ENCODE measurements at places on chromosomes 12 and 14.

DNA sequence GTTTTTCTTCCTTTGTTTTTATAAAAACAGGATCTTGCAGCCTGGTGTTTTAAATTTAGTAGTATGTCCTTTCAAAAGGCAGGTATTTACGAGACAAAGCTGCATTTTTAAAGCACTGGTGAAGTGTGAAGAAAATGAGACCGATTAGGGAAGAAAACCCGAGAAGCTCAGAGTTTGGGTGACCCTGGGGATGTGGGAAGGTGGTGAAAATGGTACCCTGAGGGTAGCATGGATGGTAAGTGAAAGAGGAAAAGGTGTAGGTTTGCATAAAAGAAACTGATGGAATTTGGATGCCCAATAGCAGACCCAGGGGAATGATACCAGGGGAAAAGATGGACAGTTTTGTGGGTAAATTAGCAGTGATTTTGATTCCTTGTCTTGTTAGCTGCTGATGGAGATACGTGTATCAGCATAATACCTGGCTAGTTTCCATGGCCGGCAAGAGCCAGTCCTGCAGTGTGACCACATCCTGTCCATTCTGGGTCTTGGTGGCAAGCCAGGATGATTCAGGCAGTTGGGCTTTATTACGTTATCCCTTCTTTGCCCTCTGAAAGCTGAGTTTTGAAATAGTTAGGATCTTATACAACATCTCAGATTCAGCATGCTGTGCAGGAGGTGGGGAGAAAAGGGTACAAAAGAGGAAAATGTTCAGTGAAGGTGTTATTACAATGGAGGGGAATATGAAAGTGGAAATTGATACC lies 8.9 kb downstream of the BICD1 start:
- no peak overlapping the region for H3K4me3 ChIP-seq
- no peaks in the 10 kb centered on the region for H3K36me3 ChIP-seq
- H3K27me3 ChIP-seq = no peaks in the 10 kb centered on the region
- peak; percentile 95 for DNase-seq

- no peaks in the 10 kb centered on the region for H3K27me3 ChIP-seq
- H3K4me1 ChIP-seq = peaks cover 20% of the 10 kb centered on the region
- no peaks in the 10 kb centered on the region for H3K36me3 ChIP-seq
- no peak for DNase-seq
- H3K4me3 ChIP-seq = no peak overlapping the region
Observed at GRCh38 chr12:67748743-67749040, 100.1 kb downstream of the DYRK2 start.

- peaks cover 60% of the 10 kb centered on the region for H3K4me1 ChIP-seq
- no peak overlapping the region for H3K4me3 ChIP-seq
- H3K36me3 ChIP-seq = peaks cover 67% of the 10 kb centered on the region
- H3K27ac ChIP-seq = no peak overlapping the region
- H3K27me3 ChIP-seq = no peaks in the 10 kb centered on the region
Observed at GRCh38 chr14:103697603-103698379, 17.5 kb downstream of the XRCC3 start.

- peaks cover 42% of the 10 kb centered on the region for H3K36me3 ChIP-seq
- H3K4me1 ChIP-seq = no peaks in the 10 kb centered on the region
- peak overlapping the region; percentile 97 for H3K27ac ChIP-seq
- H3K4me3 ChIP-seq = peak overlapping the region; percentile 93
- no peaks in the 10 kb centered on the region for H3K27me3 ChIP-seq
Observed at GRCh38 chr12:57522887-57523705, 472 bp downstream of the MBD6 start.

DNA sequence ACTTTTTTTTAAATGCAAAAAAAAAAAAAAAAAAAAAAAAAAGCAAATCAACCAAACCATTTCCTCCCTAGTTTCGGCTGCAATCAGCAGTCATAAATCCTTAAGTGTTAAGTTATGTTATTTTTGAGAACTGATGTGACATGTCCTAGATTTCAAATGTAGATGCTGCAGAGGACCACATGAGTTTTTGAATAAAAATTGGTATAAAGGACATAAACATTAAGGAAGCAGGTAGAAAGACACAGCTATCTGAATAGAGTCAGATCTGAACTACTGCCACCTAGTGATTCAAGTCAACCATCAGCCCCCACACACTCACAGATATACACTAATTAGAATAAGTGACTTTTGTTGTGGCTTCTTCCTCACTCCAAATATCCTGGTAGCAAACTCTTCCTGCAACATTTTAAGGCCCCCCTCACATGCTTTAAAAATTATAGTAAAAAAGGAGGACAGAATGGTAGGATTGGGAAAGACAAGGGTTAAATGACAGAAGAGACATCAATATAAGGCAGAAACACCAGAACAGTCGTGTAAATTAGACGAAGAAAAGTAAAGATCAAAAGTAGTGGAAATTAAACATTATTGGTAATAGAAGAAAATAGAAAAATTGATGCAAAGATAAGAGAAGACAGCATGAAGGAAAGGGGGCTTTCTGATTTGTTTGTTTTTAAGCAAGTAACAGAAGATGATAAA lies 394.5 kb upstream of the ATP2B1 start:
- DNase-seq = no peak
- no peak overlapping the region for H3K27ac ChIP-seq
- H3K27me3 ChIP-seq = no peaks in the 10 kb centered on the region
- H3K4me1 ChIP-seq = no peaks in the 10 kb centered on the region

- H3K4me1 ChIP-seq = no peaks in the 10 kb centered on the region
- H3K27ac ChIP-seq = no peak overlapping the region
- no peaks in the 10 kb centered on the region for H3K36me3 ChIP-seq
- no peak for DNase-seq
- H3K27me3 ChIP-seq = no peaks in the 10 kb centered on the region
- H3K4me3 ChIP-seq = no peak overlapping the region
Observed at GRCh38 chr14:37363661-37364060, 165.9 kb downstream of the MIPOL1 start.

DNA sequence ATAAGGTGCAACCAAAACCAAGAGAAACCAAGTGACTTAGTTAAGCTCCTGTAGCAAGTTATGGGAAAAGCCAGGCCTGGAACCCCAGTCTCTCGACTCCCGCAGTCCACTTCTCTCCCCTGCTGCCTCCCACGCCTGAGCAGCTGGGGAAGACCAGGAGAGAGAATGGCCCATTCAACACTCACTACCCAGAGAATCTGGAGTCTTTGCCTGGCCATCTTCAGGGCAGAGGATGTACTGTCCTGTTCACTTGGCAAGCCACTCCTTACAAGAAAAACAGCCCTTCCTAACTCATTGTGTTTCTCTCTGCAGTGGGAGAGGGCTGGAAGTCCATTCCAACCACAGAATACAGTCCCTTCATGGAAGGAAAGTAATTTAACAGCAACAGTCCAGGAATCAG lies 1.8 kb downstream of the PITPNM2 start:
- H3K4me3 ChIP-seq = no peak overlapping the region
- no peaks in the 10 kb centered on the region for H3K27me3 ChIP-seq
- no peaks in the 10 kb centered on the region for H3K36me3 ChIP-seq
- no peak for DNase-seq
- peaks cover 31% of the 10 kb centered on the region for H3K4me1 ChIP-seq
- peak overlapping the region; percentile 69 for H3K27ac ChIP-seq

GRCh38 chr14:77990337-77990736 lies 179.8 kb upstream of the NRXN3 start:
- H3K4me1 ChIP-seq = no peaks in the 10 kb centered on the region
- H3K27ac ChIP-seq = peak overlapping the region; percentile 61
- H3K36me3 ChIP-seq = no peaks in the 10 kb centered on the region
- H3K27me3 ChIP-seq = no peaks in the 10 kb centered on the region
- DNase-seq = no peak

- no peak overlapping the region for H3K27ac ChIP-seq
- H3K4me1 ChIP-seq = peaks cover 59% of the 10 kb centered on the region
- no peaks in the 10 kb centered on the region for H3K36me3 ChIP-seq
- no peak overlapping the region for H3K4me3 ChIP-seq
- peak; percentile 52 for DNase-seq
Observed at GRCh38 chr14:68513838-68514607, 278.8 kb downstream of the ZFP36L1 start.

GRCh38 chr12:1947081-1947480 lies 28.6 kb upstream of the CACNA2D4 start:
- H3K4me1 ChIP-seq = no peaks in the 10 kb centered on the region
- no peak overlapping the region for H3K27ac ChIP-seq

DNA sequence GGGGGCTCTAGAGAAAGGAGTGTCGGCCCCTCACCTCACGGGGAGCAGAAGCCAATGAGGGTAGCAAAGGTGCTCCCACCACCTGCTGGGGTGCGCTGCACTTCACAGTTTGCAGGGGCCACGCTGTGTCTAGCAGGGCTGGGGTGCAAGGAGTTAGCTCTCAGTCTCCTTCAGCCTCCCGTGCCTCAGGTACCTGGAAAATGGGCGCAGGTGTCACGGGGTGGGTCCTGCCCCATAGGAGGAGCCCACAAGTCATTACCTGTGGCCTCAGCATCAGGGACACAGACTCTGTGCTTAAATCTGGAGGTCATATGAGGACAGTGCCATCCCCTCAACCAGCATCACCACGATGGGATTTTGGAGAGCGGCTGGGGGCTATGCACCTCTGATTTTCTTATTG lies 326.7 kb downstream of the ADGRD1 start:
- no peak for DNase-seq
- no peaks in the 10 kb centered on the region for H3K36me3 ChIP-seq
- no peak overlapping the region for H3K27ac ChIP-seq
- H3K4me3 ChIP-seq = no peak overlapping the region

- no peaks in the 10 kb centered on the region for H3K4me1 ChIP-seq
- H3K36me3 ChIP-seq = no peaks in the 10 kb centered on the region
- DNase-seq = no peak
- H3K27me3 ChIP-seq = no peaks in the 10 kb centered on the region
Observed at GRCh38 chr14:44846232-44846824, 115.4 kb downstream of the KLHL28 start.

DNA sequence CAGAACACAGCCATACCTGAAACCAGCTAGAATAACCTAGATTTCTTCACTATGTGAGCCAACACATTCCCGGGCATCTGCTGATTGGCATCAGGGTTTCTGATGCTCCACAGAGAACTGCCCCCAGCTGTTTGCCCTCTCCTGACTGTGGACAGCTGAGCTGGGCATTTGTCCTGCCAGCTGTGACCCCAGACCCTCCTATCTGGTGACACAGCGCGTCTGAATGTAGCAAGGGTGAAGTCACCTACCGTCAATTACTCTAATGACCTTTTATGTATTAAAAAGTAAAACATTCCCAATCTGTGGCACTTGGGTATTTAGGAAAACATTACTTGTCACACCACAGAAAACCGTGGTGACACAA lies 29.7 kb upstream of the SFSWAP start:
- DNase-seq = no peak
- no peak overlapping the region for H3K27ac ChIP-seq
- H3K27me3 ChIP-seq = no peaks in the 10 kb centered on the region
- H3K4me3 ChIP-seq = no peak overlapping the region
- H3K4me1 ChIP-seq = no peaks in the 10 kb centered on the region
- H3K36me3 ChIP-seq = no peaks in the 10 kb centered on the region

- no peak overlapping the region for H3K27ac ChIP-seq
- no peaks in the 10 kb centered on the region for H3K27me3 ChIP-seq
- no peak for DNase-seq
- H3K4me3 ChIP-seq = no peak overlapping the region
- H3K36me3 ChIP-seq = no peaks in the 10 kb centered on the region
Observed at GRCh38 chr14:69750495-69750894, 16.4 kb upstream of the SRSF5 start.

DNA sequence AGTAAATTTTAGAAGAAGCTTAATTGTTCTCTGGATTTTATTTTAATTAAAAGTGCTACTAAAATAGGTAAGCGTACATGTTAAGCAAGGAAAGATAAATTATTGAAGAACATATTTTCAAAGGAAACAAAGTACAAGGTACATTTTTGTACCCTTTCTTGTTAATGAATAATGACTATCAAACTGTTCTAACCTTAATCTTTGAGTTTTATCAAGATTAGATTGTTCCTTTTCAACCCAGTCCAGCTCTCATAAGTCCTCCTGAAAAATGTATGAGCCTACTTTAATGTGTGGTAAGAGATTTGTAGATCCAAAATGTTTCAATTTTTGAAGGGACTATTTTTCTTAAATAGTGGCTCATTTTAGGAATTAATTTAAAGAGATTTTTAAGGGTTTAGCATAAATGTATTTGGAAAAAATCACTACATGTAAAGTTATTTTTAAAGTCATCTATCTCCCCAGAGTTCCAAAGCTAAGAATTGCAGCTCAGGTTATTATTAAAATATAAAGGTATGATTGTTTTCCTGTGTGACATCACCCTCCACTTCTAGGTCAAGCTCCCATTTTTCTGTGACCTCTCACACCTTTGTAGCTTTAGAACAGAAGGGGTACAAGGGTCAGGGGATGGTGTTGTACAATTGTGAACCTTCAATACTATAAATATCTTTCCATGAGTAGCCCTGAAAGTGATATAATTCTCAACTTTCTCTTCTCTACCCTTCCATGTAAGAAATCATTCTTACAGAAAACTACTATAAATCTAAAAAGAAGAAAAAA lies 1.2 kb upstream of the PIK3C2G start:
- no peaks in the 10 kb centered on the region for H3K36me3 ChIP-seq
- no peak for DNase-seq
- H3K4me1 ChIP-seq = no peaks in the 10 kb centered on the region
- no peaks in the 10 kb centered on the region for H3K27me3 ChIP-seq

DNA sequence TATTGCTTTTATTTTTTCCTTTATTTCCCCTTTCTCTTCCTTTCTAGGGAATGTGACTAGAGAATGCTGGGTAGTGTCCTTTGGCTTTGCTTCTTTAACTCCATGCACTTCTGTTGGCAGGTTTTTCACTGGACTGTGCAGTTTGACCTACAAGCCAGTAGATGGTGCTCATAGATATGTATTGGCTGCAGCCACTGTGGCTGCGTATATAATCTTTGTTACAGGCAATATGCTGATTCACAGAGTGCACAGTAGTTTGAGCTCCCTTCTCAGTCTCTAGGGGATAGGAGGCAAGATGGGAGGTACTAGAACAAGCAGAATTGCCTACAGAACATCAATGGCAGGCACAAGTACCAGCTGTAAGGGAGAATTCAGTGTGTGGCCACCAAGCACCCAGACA lies 503.5 kb downstream of the LRFN5 start:
- DNase-seq = no peak
- H3K27me3 ChIP-seq = no peaks in the 10 kb centered on the region
- no peak overlapping the region for H3K27ac ChIP-seq
- H3K36me3 ChIP-seq = no peaks in the 10 kb centered on the region
- no peak overlapping the region for H3K4me3 ChIP-seq

DNA sequence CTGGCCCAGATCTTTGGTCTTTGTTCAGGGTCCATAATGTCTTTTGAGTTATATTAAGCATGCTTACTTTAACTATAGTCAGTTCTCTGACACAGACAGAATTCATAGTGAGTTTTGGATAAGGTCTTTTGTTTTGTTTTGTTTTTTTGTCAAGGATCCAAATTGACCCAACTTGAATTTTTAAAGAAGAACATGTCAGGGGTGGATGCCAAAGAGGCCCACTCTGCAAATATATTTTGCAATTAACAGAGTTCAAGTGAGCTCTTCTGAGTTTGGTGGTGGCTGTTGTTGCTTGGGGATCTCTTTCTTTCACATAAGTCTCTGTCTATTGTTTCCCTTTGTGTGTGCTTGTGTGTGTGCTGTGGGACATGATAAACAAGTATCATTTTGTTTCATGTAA lies 34.4 kb upstream of the PMCH start:
- no peak overlapping the region for H3K27ac ChIP-seq
- H3K4me1 ChIP-seq = no peaks in the 10 kb centered on the region
- no peaks in the 10 kb centered on the region for H3K27me3 ChIP-seq
- no peak overlapping the region for H3K4me3 ChIP-seq
